ENCODE measurements at places on chromosomes 7 and 10.

- DNase-seq, result no peak
These were observed 19.5 kb downstream of the C10orf67 start for GRCh38 chr10:23325132-23325531.

- no peak for DNase-seq
These were observed 164.9 kb downstream of the GFRA1 start for GRCh38 chr10:116108095-116108494.

GRCh38 chr7:104142147-104142546 lies 65.7 kb downstream of the ORC5 start:
- no peak for DNase-seq

GRCh38 chr10:125148528-125148927 lies 11.8 kb downstream of the CTBP2 start:
- no peak for DNase-seq

DNA sequence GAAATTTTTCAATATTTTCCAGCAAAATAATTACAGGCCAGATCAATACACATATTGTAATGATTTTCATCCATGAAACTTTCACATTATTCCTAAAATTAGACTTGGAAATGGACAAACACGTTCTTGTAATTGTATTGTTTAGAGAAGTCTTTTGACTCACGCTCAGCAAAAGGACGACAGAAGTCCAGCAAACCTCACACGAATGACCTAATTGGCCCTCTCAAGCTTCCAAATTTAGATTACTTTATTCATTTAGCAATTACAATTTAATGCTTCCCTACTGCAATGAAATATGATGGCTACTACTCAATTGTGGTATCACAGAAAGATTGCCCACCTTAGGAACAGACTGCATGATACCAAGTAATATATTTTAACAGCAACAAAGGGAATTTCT lies 702.2 kb downstream of the MAGI2 start:
- no peak for DNase-seq

DNA sequence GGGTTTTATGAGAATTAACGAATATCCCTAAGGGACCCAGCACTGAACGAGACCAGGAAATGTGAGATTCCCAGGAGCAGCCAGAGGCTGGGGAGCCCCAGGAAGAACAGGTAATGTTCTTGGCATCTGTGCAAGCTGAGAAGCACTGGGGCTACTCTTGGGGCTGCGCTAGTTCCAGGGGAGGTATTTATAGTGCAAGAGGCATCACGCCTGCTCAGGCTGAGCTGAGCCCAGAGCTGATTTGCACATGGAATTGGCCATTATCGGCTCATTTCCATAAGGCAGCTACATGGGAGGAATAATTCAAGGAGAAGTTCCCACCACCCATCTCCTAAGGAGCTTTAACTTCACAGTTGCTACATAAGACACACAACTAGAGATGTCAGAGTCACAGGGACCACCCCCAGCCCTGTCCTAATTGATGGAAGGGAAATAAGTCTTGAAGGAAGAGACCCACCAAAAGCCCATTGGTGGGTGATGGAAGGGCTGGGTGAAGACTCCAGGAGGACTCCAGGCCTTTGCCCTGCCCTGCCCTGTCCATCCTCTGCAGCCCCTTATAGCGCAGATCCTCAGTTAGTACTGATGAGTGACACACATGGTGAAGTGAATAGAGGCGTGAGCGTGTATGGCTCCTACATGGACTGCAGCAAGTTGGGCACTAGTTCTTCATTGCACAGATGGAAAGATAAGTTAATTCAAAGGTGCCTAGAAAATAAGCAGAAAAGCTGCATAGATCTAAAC lies 178.9 kb downstream of the GRID1 start:
- no peak for DNase-seq

GRCh38 chr10:58319599-58319998 lies 15.2 kb upstream of the UBE2D1 start:
- DNase-seq, result no peak

Data from dorsolateral prefrontal cortex (tissue), 122 donors.